ENCODE measurements at places on chromosomes 5 and 9.
A peak's percentile ranks its signal among the peaks of the same experiment; 100 is the strongest.

DNA sequence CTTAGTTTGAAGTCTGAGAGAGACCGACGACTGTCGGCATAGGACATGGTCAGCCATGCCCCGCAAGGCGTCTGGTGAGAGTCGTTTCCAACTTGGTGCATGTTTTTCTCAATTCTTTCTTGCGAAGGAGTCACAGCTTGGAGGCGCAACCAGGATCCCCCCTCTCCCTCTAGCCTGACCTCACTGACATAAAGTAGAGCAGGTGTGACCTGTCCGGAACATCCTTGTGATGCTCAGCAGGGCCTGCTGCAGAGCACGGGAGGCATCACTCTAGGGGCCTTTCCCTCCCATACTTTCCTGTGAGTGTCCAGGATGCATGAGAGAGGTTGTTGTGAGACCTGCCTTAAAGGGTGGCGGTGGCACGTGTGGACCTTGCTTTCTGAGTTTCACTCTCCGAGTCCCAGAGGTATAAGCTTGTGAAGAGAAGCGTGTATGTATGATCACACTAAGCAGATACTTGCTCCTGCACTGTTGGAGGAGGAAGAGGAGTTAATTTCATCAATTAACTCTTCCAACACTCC, 5.0 kb downstream of the TENT4A start:
- no peak for DNase-seq

DNA sequence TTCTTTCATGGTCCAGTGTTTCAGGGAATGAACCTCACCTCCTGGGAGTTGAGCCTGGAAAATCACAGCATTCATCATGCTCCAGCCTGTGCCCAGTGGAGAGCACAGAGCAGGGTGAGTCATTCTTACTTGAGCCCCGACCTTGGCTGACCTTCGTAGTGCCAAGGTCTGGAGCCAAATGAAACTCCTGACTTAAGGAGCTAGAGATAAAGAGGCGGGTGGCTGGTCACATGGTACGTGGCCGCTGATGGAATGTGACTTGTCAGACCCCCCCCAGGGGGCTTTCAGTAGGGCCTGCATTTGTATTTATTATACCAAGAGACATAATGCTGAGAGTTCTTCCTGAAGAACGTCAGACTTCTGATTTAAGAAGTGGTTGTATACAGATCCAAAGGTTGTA, 15.0 kb upstream of the PIP5K1B start:
- DNase-seq = no peak

- DNase-seq = no peak
These were observed 98.9 kb downstream of the F2RL2 start for GRCh38 chr5:76524101-76524835.

DNA sequence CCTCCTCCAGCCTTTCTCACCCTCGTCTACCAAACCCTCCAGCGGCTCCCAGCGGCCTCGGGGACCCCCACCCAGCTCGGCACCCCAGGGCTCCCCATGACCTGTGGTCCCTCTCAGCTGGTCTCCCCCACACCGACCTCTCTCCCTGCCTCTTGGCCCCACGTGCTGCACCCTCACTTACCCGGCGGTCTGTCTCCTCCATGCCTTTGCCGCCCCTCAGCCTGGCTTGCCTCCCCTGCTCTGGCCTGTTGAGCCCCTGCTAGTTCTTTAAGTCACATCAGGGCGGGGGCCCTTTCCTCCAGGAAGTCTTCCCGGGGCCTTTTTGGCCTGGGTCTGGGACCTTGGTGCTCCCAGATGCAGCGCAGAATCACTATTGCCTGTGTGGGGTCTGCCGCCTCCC, 81.5 kb downstream of the LMX1B start:
- DNase-seq = no peak

DNA sequence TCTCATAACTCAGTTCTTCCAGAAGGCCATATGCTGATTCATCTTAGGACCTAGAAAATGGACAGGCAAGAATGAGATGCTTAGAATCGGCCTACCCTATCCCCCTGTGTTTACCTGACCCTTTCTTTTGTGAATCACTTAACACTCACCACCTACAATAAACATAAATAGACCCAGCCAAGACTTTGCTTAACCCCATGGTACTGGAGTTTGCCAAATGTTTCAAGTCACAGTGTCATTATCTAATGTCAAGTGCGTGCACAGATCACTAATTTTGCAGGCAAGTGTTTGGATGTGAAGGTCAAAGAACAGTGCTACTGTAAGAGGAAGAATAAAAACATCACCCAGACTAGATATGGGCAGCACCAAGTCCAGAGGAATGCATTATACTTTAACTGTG, 77.5 kb downstream of the GLIS3 start:
- DNase-seq = no peak

GRCh38 chr5:177972613-177973012, 23.4 kb downstream of the PROP1 start:
- DNase-seq = no peak

- DNase-seq = no peak
These were observed 5.5 kb downstream of the SELENOP start for GRCh38 chr5:42806004-42806700.

DNA sequence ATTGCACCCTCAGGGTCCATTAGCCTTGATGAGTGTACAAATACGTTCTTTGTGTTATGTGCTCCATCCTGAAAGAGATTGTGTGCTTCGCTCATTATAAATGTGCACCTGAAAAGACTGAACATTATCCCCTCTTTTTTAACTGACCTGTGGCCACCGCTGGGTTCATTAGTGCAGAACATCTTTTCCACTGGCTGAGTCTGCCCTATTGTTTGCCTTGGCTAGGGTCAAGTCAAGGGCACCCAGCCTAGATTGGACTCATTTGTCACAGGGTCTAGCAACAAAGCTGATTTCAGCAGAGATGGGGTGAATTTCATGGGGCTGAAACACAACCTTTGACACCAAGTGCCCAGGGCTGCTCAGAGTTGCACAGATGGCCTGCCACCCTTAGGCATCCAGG, 764.1 kb upstream of the ARRDC3 start:
- DNase-seq = no peak

DNA sequence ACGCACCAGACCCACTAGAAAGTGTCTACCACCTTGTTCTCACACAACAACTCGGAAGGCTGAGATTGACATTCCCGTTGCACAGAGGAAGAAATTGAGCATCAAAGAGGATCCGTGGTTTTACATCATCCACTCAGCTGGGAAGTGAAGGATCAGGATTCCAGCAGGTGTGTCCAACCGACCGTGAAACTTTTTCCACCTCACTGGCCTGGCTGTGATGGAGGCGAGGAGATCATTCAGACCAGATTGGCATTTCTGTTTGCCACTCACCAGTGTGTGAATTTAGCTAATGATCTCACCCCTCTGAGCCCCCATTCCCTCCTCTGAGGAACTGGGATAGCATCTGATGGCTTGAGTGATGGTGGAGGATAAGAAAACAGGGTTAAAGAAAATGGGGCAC, 46.7 kb upstream of the CPLX2 start:
- no peak for DNase-seq

DNA sequence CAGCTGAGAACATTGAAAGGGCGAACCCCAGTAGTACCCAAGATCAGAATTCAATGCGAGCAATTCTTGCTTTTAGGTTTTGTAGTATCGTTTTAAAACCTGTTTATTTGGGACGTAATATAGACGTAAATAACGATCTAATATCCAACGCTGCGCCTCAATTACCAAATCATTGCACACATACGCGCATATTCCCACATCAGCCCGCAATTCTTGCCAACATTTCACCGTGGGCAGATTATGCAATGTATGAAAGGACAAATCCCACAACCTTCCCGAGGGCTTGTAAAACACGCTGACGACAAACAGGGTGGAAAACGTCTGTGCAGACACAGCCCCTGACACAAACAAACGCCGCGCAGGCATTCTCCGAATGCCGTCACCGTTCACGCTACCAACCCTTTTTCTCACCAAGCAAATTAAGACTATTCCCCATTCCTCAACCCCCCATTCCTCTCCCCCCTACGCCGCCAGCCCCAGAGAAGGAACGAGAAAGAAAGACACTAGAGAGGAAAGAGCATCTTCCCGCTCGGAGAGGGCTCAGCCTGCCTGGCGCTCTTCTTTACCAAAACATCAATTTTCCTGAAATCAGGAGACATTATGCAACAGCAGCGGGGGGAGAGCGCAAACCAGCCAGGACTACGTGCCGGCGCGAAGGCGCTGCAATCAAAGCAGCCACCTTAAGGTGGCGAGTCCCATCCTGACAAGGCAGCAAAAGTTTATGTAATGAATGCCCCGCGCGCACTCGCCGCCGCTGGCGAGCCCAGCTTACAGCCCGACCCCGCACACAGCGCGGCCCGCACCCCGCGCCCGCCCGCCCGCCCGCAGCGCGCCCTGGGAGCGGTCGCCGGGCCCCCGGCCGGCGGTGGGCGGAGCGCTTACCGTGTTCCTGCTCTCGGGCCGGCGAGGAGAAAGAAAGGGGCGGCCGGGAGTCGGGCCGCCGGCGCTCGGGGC, 597 bp downstream of the NFIL3 start:
- peak; percentile 13 for DNase-seq

DNA sequence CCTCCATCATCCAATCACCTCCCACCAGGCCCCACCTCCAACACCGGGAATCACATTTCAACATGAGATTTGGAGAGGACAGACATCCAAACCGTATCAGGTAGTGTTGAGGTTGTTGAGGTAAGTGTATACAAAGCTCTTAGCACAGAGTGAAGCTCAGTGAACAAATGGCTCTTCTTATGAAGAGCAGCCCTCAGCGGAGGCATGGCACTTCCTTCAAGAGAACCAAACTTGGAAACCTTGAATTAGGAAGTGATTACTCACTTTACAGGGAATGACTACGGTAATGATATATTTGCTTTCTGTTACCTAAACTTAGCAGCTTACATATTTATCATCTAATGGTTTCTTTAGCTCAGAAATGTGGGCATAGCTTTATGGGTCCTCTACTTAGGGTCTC, 92.8 kb downstream of the IQGAP2 start:
- DNase-seq = no peak

DNA sequence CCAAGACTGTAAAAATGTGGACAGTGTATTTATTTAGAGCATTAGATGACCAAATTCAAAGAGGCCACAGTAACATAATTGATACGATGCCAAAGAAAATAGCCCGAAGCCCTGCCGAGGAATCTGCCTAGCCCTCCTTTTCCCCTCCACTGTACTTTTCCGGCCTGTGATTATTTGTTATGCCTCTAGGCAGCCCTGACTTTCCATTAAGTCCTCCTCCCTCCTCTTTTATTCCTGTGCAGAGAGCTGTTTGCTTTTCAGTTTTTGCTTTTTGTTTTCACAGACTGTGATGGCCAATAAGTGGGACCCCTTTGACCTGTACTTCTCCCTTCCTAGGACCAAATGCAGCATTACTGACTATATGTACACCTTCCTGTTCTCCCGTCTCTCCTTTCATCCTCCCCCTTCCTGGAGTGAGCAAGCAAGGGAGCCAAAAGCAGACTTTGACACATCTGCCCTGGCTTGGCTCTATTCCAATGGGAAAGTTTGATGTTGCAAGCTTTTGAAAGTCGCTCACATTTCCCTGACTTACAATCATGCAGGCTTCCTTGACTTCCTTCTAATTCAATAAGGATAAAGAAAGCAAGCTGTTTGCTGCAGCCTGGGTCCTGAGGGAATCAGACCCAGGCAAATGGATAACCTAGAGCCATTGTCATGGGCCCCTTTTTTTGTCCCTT, 76.1 kb downstream of the NREP start:
- no peak for DNase-seq

- DNase-seq = no peak
These were observed 152.2 kb downstream of the PAX5 start for GRCh38 chr9:36881743-36882441.

GRCh38 chr9:91405343-91406077, 18.1 kb downstream of the NFIL3 start:
- DNase-seq = no peak

- no peak for DNase-seq
These were observed 191.1 kb upstream of the PIK3R1 start for GRCh38 chr5:68024426-68024825.

DNA sequence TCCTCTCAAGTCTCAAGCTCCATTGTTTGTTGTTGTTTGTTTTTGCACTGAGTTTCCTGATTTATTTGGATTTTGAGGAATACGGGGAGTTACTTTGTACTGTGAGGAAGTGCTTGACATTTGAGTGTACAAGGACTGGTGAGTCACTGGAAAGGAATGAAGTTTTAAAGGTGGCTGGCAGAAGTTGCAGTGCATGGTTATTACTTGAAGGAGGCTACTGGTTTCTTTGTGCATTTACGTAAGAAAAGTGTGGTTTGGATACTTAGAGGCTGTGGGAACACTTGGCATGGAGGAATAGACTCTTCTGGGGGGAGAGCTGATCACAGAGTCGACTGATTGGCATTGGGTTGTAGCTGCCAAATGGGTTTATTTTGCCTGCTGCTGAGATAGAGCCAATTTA, 919.0 kb downstream of the TAF11L14 start:
- DNase-seq = no peak

DNA sequence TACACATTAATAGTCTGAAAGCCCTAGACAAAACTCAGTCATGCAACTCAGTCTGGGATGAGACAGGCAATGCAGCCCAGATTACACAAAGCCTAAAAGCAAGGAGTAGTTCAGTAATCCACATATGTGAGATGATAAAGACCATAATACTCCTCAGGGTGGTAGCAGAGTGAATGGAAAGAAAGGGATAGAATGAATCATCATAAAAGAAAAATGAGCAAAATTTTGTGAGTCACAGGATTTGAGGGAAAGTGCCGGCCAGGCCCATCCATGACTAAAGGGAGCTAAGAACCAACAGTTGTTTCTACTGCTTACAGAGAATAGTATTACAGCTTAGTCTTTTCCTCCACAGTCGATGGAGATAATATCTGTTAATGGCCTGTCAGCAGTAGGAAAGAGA, 90.0 kb upstream of the POU5F2 start:
- no peak for DNase-seq

DNA sequence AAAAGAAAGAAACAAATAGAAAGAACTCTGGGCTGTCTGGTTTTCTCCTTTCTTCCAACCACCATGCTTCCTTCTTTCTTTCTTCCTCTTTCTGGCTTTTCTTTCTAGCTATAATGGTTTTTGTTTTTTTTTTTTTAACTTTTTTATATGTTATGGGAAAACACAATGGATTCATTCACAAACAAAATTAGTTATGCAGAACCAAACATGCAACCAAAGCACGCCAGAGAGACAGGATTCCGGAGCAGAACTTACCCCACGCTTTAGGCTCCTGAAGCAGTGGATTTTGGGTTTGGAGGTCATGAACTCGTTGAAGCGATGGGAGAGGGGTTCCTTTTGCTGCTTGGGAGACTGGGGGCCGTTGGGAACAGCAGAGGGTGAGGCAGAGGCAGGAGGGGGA, 88.3 kb downstream of the USP20 start:
- DNase-seq = no peak

GRCh38 chr5:141944076-141944475, 13.9 kb downstream of the PCDH12 start:
- no peak for DNase-seq

- DNase-seq = no peak
These were observed 74.8 kb downstream of the HABP4 start for GRCh38 chr9:96524764-96525163.

- DNase-seq = no peak
These were observed 29.5 kb upstream of the FOXI1 start for GRCh38 chr5:170076211-170076610.

- peak; percentile 70 for DNase-seq
These were observed 849 bp upstream of the MGAT1 start for GRCh38 chr5:180803181-180804128.
